ENCODE measurements at places on chromosomes 7 and 10.
A peak's percentile ranks its signal among the peaks of the same experiment; 100 is the strongest.

- DNase-seq, result no peak
These were observed 25.8 kb downstream of the AKR1E2 start for GRCh38 chr10:4851846-4852245.

- no peak for DNase-seq
These were observed 13.4 kb downstream of the CEP55 start for GRCh38 chr10:93509816-93510215.

DNA sequence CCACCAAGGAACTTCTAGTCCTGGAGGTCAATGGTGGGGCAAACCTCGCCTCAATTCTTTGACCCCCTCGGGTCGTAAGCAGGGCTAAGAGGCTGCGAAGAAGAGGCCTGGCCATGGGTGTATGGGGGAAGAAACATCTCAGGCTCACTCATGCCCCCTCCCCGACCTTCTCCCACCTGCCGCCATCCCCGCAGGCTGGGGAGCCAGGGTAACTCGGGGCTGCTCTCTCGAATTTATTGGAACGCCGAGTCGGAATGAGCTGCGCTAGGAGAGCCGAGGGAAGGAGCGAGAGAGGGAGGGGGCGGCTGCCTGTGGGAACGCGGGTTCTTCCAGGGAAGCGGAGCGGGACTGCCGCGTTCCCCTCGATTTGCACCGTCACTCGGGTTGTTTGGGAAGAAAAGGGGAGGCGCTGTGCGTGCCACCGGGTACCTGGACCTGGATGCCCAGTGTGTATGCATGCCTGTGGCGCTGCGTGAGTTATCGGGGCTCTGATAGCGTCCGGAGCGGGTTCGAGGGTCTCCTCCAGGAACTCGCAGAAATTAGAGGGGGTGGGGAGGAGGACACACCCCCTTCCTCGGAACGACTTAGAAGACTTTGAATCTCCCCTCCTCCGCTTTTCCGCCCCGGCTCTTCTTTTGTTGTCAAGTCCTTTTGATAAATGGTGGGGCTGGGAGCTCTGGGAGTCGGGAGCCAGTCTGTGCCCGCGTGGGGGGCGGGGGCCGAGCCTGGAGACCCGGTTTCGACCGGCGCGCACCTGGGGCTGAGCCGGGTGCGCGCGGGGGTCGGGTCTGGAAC, 1.8 kb upstream of the ZNF503 start:
- DNase-seq, result no peak

DNA sequence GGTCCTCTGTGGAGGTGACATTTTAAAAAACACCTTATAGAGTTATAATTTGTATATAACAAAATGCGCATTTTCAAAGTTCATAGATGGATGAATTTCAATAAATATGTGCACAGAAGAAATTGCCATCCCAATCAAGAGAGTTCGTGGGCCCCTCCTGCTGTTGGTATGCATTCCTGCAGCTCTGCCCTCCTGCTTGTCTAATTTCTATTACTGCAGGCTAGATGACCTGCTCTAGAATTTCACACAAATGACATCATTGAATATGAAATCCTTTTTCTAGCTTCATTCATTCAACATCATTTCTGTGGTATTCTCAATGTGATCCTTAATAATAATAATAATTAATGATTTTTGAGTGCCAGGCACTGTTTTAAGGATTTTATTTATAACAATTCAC, 348.2 kb downstream of the SDK1 start:
- DNase-seq, result peak; percentile 53

- no peak for DNase-seq
These were observed 569.0 kb upstream of the SORCS1 start for GRCh38 chr10:107733328-107734130.

- no peak for DNase-seq
These were observed 31.6 kb downstream of the CTTNBP2 start for GRCh38 chr7:117841611-117842010.

GRCh38 chr7:37633048-37633447, 50.5 kb upstream of the GPR141 start:
- DNase-seq, result no peak

DNA sequence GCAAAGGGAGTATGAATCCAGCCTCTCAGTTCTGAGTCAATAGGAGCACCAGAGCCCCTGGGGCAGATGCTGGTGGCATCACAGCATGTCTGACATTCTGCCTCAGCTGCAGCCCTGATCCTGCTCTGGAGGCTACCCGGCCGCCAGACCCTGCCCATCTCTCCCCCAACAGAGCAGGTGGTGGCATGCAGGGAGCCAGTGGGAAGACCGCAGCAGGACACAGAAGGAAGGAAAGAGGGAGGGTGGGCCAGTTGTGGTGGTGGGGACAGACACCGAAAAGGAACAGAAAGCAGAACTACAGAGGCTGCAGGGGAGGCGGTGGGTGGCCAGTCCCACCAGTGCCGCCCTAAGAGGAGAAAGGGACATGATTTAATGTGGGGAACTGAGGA, 35.3 kb downstream of the BLNK start:
- peak; percentile 76 for DNase-seq

- DNase-seq, result no peak
These were observed 972 bp downstream of the PHYH start for GRCh38 chr10:13298748-13299436.

- no peak for DNase-seq
These were observed 115.0 kb upstream of the ZNF438 start for GRCh38 chr10:31146491-31147209.

GRCh38 chr7:40186586-40186985, 51.8 kb downstream of the SUGCT start:
- DNase-seq, result peak; percentile 70

DNA sequence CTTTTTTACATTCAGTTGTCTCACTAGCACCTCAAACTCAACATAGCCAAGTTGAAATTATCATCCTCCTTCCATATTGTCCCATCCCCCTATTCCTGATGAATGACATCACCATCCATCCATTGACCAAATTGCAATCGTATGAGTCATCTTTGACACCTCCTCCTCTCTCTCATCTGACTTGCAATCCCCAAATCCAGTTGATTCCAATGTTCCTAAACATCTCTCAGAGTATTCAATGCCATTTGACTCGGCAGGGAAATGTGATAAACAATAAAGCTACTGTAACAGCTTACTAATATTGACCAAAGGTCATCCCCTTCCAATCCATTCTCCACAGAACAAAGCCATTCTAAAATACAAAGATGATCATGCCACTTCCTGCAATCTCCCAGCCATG, 1047.8 kb downstream of the NRG3 start:
- DNase-seq, result no peak

DNA sequence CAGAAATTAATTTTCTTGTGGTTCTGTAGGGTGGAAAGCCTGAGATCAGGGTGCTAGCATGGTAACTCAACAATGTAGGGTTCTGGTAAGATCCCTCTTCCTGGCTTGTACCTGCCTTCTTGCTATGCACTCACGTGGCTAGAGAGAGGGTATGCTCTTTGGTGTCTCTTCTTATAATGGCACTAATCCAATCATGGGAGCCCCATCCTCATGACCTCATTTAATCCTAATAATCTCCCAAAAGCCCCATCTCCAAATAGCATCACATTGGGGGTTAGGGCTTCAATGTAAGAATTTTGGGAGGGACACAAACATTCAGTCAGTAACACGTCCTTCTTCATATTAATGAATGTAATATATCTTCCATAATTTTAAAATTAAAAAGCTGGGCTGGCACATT, 39.6 kb upstream of the FAM133B start:
- DNase-seq, result no peak

- DNase-seq, result no peak
These were observed 89.0 kb downstream of the DNAJB6 start for GRCh38 chr7:157425761-157426160.

GRCh38 chr7:142607351-142607750, 141.9 kb upstream of the PRSS1 start:
- no peak for DNase-seq

DNA sequence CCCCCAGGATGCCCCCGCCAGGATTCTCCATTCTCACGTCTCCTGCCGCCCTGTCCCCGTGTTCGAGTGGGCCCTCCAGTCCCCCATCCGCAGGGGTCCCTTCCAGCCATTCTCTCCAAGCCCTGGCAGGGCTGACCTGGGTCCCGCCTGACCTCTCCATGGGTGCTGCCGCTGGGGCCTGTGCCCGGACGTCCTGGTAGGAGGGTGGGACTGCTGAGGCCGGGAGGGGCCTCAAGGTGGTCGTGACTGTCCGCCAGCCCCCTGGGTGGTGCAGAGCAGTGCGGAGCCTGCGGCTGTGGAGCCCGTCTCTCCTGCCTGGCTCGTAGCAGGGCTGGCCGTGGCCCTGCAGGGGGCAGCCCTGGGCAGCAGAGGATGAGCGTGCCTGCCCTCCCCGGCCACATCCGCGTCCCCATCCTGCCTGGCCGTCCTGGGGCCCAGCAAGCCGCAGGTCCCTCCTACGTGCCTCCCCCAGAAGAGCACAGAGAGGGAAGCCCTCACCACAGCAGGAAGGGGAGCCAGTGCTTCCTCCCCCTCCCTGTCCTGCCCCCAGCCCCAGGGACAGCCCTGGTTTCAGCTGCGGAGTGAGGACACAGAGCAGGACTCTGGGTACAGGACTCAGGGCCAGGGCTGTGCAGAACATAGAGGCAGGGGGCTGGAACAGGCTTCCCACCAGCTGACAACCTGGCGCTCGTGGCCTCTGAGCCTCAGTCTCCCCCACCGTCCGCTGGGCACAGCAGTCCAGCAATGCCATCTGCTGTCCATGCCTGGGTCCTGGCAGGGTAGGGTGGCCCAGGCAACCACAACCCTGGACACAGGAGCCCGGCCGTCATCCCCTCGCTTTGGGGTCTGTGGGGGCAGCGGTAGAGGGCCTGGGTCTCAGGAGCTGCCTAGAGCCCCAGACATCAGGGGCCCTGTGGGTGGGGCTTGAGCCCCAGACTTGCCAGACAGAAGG, 1.5 kb upstream of the GRIFIN start:
- DNase-seq, result no peak

- no peak for DNase-seq
These were observed 40.0 kb upstream of the BAMBI start for GRCh38 chr10:28637346-28637745.

- DNase-seq, result no peak
These were observed 55.2 kb downstream of the GLRX3 start for GRCh38 chr10:130191380-130191779.

GRCh38 chr7:156781972-156782371, 111.0 kb downstream of the LMBR1 start:
- no peak for DNase-seq

- no peak for DNase-seq
These were observed 131.7 kb downstream of the RTKN2 start for GRCh38 chr10:62136931-62137330.
